Activated CD4-positive, alpha-beta T cell treated with anti-CD3 and anti-CD28 coated beads, Interleukin-2, amount 10 ng/mL, durations not matched to agents 24 days and 14 days (primary cell): ENCODE measurements at places on chromosomes 12 and 14. TPM values are rescaled to one million over a fixed set of nuclear protein-coding genes. Genes with fewer than 3 reads are reported as not detected.

DNA sequence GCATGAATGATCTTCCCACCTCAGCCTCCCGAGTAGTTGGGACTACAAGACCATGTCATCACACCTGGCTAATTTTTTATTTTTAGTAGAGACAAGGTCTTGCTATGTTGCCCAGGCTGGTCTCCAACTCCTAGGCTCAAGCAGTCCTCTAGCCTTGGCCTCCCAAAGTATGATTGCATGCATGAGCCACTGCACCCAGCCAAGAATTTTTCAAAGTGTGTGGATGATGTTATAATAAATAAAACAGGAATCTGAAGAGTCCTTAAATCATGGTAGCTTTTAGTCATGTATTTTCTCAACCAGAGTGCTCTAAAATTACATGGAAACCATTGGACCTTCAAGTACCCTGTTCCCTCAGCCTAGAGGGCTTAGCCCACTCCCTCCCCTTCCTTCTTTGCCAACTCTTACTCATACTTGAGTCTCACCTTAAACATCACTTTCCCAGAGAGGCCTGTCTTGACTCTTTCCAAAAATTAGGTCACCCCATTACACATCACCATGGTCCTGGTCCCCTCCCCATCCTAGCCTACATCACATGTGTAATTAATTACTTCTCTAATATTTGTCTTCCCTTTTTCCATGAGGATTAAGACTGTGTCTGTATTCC lies 52.2 kb upstream of the BICDL1 start:
- DNase-seq = no peak

Gene GDF3
- not detected in 2 replicates for total RNA-seq

Gene C12orf50
- total RNA-seq = not detected in 2 replicates

Gene TMEM179
- total RNA-seq = 0.28 TPM in 1 of 2 replicates, not detected in the other

GRCh38 chr14:91233936-91234790 lies 10.3 kb downstream of the GPR68 start:
- no peak for DNase-seq

DNA sequence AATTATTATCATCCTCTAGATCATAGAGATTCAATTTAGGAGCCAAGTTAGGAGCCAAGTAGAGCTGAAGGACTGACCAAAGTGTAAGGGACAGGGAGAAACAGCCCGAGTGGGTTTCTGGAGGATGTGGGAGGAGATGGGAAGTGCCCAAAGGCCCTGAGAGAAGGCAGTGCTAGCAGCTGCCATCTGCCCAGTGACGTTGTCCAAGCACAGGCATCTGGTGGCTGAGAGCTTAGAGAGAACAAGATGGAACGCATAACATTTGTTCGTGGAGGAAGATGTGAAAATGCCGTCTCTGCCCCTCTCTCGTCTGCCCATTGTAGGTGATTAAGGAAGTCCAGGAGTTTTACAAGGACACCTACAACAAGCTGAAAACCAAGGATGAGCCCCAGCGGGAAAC lies 34.7 kb downstream of the CD9 start:
- DNase-seq = no peak

- DNase-seq = no peak
Measured at GRCh38 chr12:100128512-100128908, 14.2 kb downstream of the BLTP3B start.

Gene SERPINA9
- not detected in 2 replicates for total RNA-seq

DNA sequence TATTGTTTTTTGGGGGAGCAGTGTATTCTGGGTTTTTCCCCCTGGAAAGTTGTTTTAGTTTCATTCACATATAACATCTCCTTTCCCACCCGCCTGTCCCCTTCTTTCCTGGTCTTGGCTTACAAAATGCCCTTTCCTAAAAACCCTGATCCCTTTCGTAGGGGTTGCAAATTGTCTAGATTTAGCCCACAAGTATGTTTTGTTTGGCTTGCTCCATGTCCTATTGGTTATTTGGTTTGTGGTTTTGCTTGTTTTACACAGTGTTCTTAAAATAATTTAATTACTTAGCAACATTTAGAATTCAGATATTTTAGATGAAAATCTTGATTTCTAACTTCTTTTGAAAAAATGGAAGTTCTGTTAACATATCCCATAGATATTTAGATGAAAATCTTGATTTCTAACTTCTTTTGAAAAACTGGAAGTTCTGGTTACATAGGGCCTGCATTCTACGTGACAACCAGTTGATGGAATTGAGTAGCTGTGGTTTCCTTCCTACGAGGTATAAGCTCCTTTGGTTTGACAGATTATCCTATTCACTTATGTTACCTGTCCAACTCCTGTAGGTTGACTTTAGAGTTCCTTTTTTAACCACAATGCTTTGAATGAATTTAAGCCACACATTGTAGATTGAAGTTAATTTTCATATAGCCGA lies 89.2 kb upstream of the TMEM263 start:
- DNase-seq = no peak

DNA sequence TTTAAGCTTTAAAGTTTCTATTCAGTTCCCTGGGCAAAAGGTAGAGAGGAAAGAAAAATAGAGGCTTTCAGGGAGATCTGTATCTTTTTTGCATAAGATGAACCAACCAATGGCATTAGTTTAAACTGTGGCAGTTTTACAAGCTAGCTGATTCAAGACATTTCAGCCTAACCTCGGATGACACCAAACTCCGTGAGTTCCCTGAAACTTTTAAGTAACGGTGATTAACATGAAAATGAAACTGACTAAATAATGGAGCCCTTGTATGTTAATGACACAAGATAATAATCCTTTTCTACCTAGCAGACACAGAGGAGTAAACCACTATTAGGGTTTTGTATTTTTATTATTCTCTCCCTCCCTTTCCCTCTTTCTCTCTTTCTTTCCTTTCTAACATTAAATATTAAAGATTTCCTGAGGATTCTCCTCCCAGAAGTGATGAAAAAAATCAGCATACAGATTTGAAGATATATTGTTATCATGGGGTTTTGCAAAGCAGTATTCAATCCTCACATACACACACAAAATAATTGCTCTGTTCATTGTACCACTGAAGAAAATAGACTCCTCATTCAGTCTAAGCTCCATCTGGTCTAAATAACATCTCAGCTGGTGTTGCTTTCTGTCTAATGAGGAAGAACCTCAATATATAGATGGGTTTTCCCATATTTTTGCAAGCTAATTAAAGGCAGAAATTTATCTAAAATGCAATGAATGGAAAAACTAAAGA lies 483.8 kb downstream of the NOVA1 start:
- no peak for DNase-seq

DNA sequence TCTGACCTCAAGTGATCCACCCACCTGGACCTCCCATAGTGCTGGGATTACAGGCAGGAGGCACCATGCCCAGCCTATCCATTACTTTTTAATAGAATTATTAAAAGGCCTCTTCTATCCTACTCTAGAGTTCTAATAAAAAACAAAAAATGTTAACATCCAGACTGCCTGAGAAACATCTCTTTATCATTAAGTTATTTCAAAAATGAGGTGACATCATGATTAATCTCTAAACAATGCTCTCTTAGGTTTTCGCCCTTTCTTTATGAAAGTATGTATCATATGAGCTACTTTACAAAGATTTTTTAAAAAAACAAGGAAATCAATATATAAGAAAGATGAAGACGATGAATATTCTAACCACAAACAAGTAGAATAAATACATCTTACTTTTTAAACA lies 52.6 kb downstream of the FGD6 start:
- DNase-seq = no peak

- DNase-seq = peak; percentile 73
Measured at GRCh38 chr12:79690638-79691510, at the start of gene PAWR. PAWR (minus strand) TSS chr12:79690964; CDS start chr12:79690244, 720 bp downstream.

DNA sequence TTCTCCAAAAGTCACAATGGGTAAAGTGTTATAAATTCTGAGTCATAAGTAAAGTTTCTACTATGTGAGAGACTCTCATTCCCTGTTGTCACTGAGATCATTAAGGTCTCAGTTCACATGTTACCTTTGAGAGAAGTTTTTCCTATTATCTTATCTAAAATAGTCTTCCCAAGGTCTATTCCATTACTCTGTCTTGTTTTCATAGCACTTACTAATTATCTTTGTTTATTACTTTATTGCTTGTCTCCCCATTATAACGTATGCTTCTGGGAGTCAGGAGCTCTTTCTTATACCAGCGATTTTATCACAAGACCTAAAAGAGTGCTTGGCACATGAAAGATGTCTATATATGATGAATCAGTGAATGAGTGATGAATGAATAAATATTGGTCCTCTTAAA lies 1001.9 kb downstream of the DIO2 start:
- DNase-seq = no peak

Gene ADGRD1
- total RNA-seq = 0.84 and 0.95 TPM in 2 replicates

DNA sequence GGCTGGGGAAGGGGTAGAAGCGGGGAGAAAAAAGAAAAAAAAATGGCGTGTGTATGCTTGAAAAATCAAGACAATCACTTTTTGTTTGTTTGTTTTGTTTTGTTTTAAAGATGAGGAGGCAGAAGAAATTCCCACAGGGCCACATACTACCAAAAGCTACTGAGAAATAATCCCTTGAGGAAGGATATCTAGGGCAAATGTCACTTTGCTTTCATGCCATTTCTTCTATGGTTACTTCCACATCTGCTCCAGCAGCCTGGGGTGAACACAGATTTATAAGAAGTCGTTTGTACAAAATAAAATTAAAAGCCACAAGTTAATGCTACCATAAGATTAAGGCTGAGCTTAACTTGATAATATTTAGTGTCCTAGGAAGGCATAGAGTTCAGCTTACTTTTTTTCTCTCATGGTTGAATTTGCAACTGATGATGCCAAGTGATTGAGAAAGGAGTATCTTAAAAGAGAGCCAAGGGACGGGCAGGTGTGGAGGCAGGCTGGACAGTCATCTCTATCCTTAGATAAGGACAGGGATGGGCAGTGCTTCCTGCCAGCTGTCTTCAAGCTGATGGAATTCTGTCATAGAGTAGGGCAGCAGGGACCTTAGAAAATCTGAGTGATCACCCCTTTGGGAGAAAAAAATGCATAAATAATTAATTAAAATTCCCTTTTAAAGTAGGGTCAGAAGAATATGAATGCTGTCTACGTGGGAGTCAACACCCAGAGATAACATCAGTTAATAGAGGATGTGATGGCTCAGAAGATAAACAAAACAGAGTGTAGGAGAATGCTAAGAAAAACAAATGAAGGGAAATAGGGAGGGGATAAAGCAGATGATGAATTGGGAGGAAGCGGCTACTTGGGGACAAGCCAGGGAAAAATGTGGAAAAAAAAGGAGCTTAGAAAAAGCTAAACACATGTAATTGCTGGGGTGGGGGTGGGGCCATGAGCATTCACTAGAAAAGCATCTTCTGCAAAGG lies 57.1 kb downstream of the DYRK2 start:
- no peak for DNase-seq

DNA sequence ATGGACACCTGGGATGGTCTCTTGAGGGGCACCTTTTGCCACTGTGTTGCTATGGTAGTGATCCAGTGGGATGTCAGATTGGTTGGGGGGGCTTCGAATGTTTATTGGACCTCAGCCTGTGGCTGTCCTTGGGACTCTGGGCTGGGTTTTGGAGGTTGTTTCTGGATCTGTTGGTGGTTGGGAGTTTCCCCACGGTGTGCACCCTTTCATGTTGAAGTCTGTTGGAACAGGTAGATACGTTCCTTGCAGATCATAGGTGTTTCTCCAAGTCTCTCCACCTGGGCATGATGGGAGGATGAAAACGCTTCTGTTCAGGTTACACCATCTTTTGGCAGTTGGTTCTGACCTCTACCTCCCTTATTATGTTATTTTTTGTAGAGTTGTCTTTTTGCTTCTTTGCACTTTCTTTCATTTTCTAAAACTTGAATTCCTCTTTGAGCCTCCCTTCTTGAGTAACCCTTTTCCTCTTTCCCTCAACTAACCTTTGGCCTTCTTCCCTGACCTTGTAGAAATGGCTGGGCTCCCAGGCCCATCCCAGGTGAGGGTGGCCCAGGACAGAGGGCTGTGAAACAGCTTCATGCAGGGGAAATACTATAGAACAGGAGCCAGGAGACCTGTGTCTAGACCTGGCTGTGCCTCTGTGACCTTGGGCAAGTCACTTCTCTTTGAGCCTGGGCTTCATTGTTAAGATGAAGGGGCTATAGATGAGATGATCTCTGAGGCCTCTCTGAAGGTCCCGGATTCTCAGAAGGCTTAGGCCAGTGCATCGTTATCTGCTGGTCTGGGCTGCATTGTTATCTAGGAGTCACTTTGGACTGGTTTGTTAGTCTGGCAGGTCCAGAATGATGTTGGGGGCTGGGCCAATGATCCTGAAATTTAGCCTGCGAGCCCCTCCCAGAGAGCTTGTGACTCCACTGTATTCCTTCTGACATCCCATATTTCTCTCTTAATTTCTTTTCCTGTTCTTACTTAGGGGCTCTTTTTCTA lies 2.0 kb downstream of the ATN1 start:
- no peak for DNase-seq

- DNase-seq = no peak
Measured at GRCh38 chr12:111249018-111249370, 119.9 kb downstream of the PHETA1 start.

DNA sequence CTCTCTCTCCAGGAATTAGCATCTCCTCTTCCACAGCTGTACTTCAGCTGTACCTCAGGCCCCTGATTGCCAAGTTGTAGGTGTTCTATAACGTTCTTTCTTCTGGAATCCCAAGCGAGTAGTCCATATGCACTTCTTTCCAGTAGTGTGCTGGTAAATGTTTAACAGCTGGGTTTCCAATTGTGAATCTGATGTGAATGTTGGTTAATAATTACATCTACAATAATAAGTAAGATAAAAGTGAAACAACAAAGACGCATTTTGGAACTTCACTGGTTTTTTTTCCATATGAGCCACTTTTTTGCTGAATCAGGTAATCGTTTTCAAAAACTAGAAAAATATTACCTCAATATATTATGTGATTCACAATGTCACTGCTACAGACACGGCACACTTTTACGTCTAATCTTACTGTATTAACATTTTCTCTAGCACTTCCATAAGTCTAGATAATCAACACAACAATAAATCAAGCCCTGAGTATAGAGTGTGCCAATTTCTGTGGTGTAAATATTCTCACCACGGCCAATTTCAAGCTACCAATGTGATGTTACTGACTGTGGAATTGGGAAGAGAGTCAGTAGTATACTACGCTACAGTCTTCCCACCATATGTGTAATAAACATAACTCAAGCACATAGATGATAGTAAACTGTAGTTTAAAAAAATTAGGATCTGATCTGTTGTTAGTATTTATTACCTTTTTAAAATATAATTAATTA lies 113.0 kb downstream of the ZFP36L1 start:
- DNase-seq = no peak

GRCh38 chr14:89368490-89369477 lies 48.2 kb downstream of the FOXN3 start:
- DNase-seq = no peak

GRCh38 chr14:100979780-100980179 lies 76.3 kb upstream of the RTL1 start:
- no peak for DNase-seq
